ENCODE measurements at places on chromosomes 3 and 15. TPM values are rescaled to one million over a fixed set of nuclear protein-coding genes. Genes with fewer than 3 reads are reported as not detected.

LYSMD2 gene
- total RNA-seq, result 3.2 TPM

HDAC11 gene
- 7.4 TPM for total RNA-seq

CNTN3 gene
- 0.13 TPM for total RNA-seq

TGM5 gene
- not detected for total RNA-seq

LIPC gene
- total RNA-seq, result not detected

IL17RE gene
- total RNA-seq, result 4.4 TPM

ZNF860 gene
- 8.6 TPM for total RNA-seq

TM6SF1 gene
- 0.90 TPM for total RNA-seq

GABRR3 gene
- total RNA-seq, result not detected

DNA sequence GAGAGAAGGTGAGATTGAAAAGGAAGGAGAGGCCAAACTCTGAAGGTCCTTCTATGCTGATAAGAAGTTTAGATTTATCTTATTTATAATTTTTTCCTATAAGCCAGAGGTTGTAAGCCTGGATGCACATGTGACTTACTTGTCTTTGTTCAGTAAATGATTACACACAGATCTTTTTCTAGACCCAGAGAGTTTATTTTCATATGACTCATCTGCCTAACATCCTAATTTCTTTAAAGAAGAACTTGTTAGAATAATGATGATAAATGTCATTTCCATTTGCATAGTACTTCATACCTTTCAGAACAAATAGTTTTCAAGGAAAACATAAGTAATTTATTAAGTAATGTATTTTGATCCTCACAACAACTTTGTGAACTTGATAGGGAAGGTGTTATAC is 434.8 kb upstream of the DPH6 start:
- no peak overlapping the region for H3K27ac ChIP-seq
- H3K36me3 ChIP-seq, result no peaks in the 10 kb centered on the region
- H3K4me1 ChIP-seq, result no peaks in the 10 kb centered on the region
- H3K27me3 ChIP-seq, result no peaks in the 10 kb centered on the region
- H3K4me3 ChIP-seq, result no peak overlapping the region
- no peak for DNase-seq

DNA sequence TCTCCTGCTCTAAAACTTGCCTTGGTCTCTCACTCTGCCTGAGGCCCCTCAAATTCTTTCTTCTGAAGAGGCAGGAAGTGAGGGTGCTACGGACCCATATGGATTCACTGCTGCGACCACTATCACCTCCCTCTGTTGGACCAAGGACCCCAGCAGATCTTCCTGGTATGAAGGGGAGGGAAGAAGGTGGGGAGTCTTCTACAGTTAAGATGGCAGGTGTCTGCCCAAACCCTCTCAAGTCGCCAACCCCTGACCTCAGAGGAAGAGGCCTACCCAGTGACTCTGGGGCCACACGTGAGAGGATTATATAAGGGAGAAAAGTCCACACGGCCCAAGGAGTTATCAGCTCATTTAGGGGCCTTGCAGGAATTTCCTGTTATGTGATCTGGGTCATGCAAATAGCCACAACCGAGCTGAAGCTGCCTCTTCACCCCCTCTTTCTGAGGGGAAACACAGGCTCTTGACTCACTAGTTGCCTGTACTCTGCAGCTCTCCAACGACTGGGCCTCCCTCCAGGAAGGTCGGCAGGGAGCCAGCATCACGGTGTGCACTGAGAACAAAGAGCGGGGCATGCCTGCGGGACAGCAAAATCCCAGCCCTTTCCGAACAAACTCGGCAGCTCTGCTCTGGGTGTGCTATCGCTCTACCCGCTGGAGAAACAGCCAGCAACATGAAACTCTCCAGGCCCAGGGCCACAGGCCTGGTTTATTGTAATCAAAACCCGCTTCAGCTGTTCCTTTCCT is 116.0 kb downstream of the XXYLT1 start:
- peaks cover 18% of the 10 kb centered on the region for H3K4me1 ChIP-seq
- no peak for DNase-seq
- H3K4me3 ChIP-seq, result no peak overlapping the region
- 0 out of 2 replicates have a peak overlapping the region, but pooled peaks have one; percentile 47 for H3K27ac ChIP-seq
- no peaks in the 10 kb centered on the region for H3K27me3 ChIP-seq

- no peak overlapping the region for H3K27ac ChIP-seq
- no peaks in the 10 kb centered on the region for H3K27me3 ChIP-seq
- no peaks in the 10 kb centered on the region for H3K36me3 ChIP-seq
Observed at GRCh38 chr15:101048176-101048575, 129.0 kb downstream of the LRRK1 start.

DNA sequence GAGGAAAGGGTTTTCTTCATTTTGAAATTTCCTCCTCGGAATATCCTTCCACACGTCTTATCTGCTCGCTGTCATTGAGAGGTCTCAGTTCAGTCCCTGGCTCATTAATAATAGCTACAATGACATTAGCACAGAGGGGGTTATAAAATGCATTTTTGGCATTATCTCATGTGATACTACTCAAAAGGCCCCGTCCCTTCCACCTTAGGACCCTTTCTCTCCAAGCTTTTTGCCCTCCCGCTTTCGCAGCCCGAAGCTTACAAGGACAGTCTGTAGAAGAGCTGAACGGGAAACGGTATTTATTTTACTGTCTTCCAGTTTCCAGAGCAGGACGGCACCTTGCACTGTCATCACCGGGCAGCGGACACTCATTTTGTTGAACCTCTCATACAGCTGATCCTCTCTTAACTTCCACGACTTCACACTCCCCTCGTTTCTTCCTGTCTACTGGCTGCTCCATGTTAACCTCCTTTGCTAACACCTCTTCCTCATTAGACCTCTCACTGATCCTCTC is 5.6 kb upstream of the PLEKHO2 start:
- peaks cover 7% of the 10 kb centered on the region for H3K4me1 ChIP-seq
- no peak overlapping the region for H3K27ac ChIP-seq
- no peaks in the 10 kb centered on the region for H3K27me3 ChIP-seq
- H3K36me3 ChIP-seq, result no peaks in the 10 kb centered on the region
- H3K4me3 ChIP-seq, result no peak overlapping the region

DNA sequence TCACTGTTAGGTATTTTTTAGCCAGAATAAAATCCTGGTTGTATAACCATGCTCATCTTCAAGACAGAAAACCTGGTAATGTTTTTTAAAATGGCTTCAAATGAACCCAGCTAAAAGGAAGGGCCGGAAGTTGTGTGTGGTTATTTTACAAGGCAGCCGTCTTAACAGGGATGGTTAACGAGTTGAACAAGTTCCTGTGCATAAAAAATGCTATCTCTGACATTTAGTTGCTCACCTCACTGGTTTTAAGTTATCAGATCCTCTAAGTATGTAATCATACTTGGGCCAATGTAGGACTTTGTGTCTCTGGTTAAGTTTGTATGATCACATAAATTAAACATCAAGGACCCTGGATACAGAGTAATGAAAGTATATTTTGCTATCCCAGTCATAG is 2.1 kb downstream of the ATP11B start:
- no peak overlapping the region for H3K4me3 ChIP-seq
- no peak for DNase-seq
- H3K4me1 ChIP-seq, result no peaks in the 10 kb centered on the region
- H3K27ac ChIP-seq, result no peak overlapping the region
- H3K36me3 ChIP-seq, result no peaks in the 10 kb centered on the region

GRCh38 chr3:74532446-74532845 is 82.0 kb downstream of the CNTN3 start:
- H3K27me3 ChIP-seq, result no peaks in the 10 kb centered on the region
- no peaks in the 10 kb centered on the region for H3K4me1 ChIP-seq
- DNase-seq, result no peak
- H3K27ac ChIP-seq, result no peak overlapping the region
- no peak overlapping the region for H3K4me3 ChIP-seq

- H3K4me3 ChIP-seq, result no peak overlapping the region
- H3K27ac ChIP-seq, result no peak overlapping the region
- no peaks in the 10 kb centered on the region for H3K36me3 ChIP-seq
- H3K27me3 ChIP-seq, result no peaks in the 10 kb centered on the region
Observed at GRCh38 chr3:188416041-188416440, 262.1 kb downstream of the LPP start.

- DNase-seq, result no peak
- no peaks in the 10 kb centered on the region for H3K27me3 ChIP-seq
- H3K4me3 ChIP-seq, result no peak overlapping the region
- H3K36me3 ChIP-seq, result no peaks in the 10 kb centered on the region
Observed at GRCh38 chr15:101128221-101129015, 123.4 kb downstream of the CHSY1 start.

GRCh38 chr3:32945136-32945535 is 6.3 kb upstream of the CCR4 start:
- H3K4me1 ChIP-seq, result no peaks in the 10 kb centered on the region
- H3K27ac ChIP-seq, result no peak overlapping the region
- no peak for DNase-seq
- no peaks in the 10 kb centered on the region for H3K36me3 ChIP-seq
- no peaks in the 10 kb centered on the region for H3K27me3 ChIP-seq

DNA sequence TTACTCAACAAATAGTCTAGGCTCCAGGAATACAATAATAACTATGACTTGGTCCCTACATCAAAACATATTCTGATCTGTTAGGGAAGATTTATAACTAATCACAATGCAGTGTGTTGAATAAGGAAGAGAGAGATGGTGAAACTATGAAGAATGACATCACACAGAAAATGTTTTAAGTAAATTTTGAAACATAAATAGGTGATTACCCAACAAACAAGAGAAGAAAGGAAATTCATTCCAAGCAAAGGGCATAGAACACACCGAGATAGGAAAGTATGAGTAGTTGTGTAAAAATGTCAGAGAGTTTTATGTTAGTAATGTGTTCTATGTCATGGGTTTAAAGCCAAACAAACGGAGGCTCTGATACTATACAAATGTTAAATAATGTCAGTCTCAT is 13.4 kb downstream of the SEC62 start:
- peaks cover 16% of the 10 kb centered on the region for H3K36me3 ChIP-seq
- no peak overlapping the region for H3K4me3 ChIP-seq
- no peak for DNase-seq
- no peak overlapping the region for H3K27ac ChIP-seq

GRCh38 chr3:77380136-77380535 is 340.2 kb downstream of the ROBO2 start:
- H3K4me1 ChIP-seq, result no peaks in the 10 kb centered on the region
- no peaks in the 10 kb centered on the region for H3K36me3 ChIP-seq
- no peak overlapping the region for H3K4me3 ChIP-seq
- DNase-seq, result no peak
- no peak overlapping the region for H3K27ac ChIP-seq

- H3K36me3 ChIP-seq, result no peaks in the 10 kb centered on the region
- H3K4me1 ChIP-seq, result no peaks in the 10 kb centered on the region
- no peaks in the 10 kb centered on the region for H3K27me3 ChIP-seq
- H3K27ac ChIP-seq, result no peak overlapping the region
- H3K4me3 ChIP-seq, result no peak overlapping the region
- DNase-seq, result no peak
Observed at GRCh38 chr3:15384510-15385237, 42.7 kb downstream of the METTL6 start.

GRCh38 chr15:31997711-31998110 is 32.6 kb upstream of the CHRNA7 start:
- no peak for DNase-seq
- H3K27ac ChIP-seq, result no peak overlapping the region
- no peaks in the 10 kb centered on the region for H3K36me3 ChIP-seq
- no peaks in the 10 kb centered on the region for H3K27me3 ChIP-seq

- no peak for DNase-seq
- H3K27ac ChIP-seq, result no peak overlapping the region
- no peaks in the 10 kb centered on the region for H3K27me3 ChIP-seq
- no peak overlapping the region for H3K4me3 ChIP-seq
- H3K36me3 ChIP-seq, result no peaks in the 10 kb centered on the region
Observed at GRCh38 chr3:12737319-12737718, 21.7 kb downstream of the TMEM40 start.

- no peaks in the 10 kb centered on the region for H3K36me3 ChIP-seq
- no peak overlapping the region for H3K27ac ChIP-seq
- no peaks in the 10 kb centered on the region for H3K27me3 ChIP-seq
- no peak for DNase-seq
- no peaks in the 10 kb centered on the region for H3K4me1 ChIP-seq
Observed at GRCh38 chr15:69704229-69704628, 251.6 kb downstream of the RPLP1 start.

GRCh38 chr15:78414621-78415250 is 23.3 kb upstream of the IREB2 start:
- no peak overlapping the region for H3K4me3 ChIP-seq
- H3K27me3 ChIP-seq, result no peaks in the 10 kb centered on the region
- no peak overlapping the region for H3K27ac ChIP-seq
- no peaks in the 10 kb centered on the region for H3K4me1 ChIP-seq
- no peaks in the 10 kb centered on the region for H3K36me3 ChIP-seq

DNA sequence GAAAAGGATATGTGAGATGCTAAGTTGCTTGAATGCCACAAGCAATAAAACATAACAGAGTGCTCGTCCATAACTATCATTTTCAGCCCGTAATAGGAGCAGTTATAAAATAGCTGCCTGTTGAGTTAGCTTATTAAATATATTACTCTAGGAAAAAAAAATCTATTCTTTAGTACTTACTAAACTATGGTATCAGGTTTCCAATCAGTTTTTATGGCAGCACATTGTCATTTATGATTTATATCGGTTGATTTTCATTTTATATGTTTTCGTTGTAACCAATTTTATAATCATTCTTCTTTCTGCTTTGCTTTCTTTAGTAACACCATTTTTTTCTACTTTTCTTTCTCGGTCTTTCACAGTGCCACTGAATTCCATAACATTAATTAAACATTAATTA is 51.9 kb downstream of the SEMA6D start:
- no peak for DNase-seq
- no peak overlapping the region for H3K27ac ChIP-seq
- no peaks in the 10 kb centered on the region for H3K27me3 ChIP-seq
- no peak overlapping the region for H3K4me3 ChIP-seq
- H3K4me1 ChIP-seq, result no peaks in the 10 kb centered on the region
- peaks cover 23% of the 10 kb centered on the region for H3K36me3 ChIP-seq

- H3K27ac ChIP-seq, result no peak overlapping the region
- no peak for DNase-seq
- H3K27me3 ChIP-seq, result peaks cover 10% of the 10 kb centered on the region
- H3K36me3 ChIP-seq, result no peaks in the 10 kb centered on the region
- H3K4me1 ChIP-seq, result no peaks in the 10 kb centered on the region
Observed at GRCh38 chr3:132038198-132038825, 3.5 kb upstream of the CPNE4 start.

- H3K36me3 ChIP-seq, result no peaks in the 10 kb centered on the region
- no peak for DNase-seq
- H3K27me3 ChIP-seq, result no peaks in the 10 kb centered on the region
- H3K4me1 ChIP-seq, result peaks cover under 1% of the 10 kb centered on the region
- H3K27ac ChIP-seq, result no peak overlapping the region
Observed at GRCh38 chr15:44435893-44436667, 8.7 kb downstream of the CTDSPL2 start.

DNA sequence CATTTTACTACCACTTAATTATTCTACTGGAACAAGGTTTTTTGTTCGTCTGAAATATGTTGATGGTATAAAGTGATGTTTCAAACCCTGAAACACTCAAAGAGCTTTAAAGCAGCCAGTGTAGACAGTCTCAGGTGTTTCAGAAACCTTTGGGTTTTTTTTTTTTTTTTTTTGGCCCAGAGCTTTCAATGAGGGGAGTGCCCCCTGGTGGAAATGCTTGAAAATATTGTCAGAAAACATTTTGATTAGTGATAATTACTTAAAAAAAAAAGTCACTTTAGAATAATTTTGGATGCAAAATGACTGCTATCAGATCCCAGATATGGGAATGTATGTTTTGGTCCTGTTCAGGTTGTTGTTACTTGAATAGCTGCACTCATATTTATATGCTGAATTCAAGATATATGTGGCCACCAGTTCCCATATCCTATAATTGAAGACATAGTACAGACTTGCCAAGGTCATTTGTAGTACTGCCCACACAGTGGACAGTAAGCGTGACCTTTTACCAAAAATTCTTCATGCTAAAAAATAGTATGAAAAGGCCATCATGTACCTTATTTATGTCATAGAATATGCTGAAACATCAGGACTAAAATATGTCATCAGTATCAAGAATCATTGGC is 35.9 kb downstream of the SATB1 start:
- no peaks in the 10 kb centered on the region for H3K36me3 ChIP-seq
- H3K4me3 ChIP-seq, result no peak overlapping the region
- H3K4me1 ChIP-seq, result no peaks in the 10 kb centered on the region
- H3K27me3 ChIP-seq, result no peaks in the 10 kb centered on the region
- no peak overlapping the region for H3K27ac ChIP-seq
- no peak for DNase-seq

Measured in H1 (cell line).